ENCODE measurements at places on chromosomes 13 and 19.

- DNase-seq: no peak
Measured at GRCh38 chr13:54232700-54233099, 1204.1 kb downstream of the OLFM4 start.

DNA sequence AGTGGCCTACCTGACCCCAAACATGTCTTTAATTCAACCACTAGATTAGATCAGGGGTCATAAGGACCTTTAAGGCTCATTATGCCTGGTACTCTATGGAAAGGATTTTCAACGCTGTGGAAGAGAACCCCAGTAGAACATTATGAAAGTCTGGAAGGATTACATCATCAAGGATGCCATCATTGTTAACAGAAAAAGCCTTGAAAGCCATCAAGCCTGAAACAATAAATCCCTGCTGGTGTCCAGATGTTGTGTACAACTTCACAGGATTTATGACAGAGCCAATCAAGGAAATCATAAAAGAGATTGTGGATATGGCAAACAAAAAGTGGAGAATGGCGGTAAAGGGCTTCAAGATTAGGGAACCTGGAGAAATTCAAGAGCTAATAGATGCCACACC, 59.7 kb downstream of the NAA16 start:
- DNase-seq: no peak

- DNase-seq: no peak
Measured at GRCh38 chr19:46198756-46199155, 30.8 kb upstream of the IGFL1 start.

- DNase-seq: no peak
Measured at GRCh38 chr13:73835138-73835721, 299.0 kb downstream of the KLF12 start.

DNA sequence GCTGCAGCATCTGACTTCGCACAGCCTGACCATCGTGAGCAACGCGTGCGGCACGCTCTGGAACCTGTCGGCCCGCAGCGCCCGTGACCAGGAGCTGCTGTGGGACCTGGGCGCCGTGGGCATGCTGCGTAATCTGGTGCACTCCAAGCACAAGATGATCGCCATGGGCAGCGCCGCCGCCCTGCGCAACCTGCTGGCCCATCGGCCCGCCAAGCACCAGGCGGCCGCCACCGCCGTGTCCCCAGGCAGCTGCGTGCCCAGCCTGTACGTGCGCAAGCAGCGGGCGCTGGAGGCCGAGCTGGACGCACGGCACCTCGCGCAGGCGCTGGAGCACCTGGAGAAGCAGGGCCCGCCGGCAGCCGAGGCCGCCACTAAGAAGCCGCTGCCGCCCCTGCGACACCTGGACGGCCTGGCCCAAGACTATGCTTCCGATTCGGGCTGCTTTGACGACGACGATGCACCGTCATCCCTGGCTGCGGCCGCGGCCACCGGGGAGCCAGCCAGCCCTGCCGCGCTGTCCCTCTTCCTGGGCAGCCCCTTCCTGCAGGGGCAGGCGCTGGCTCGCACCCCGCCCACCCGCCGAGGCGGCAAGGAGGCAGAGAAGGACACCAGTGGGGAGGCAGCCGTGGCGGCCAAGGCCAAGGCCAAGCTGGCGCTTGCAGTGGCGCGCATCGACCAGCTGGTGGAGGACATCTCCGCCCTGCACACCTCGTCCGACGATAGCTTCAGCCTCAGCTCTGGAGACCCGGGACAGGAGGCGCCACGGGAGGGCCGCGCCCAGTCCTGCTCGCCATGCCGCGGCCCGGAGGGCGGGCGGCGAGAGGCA, 13.6 kb downstream of the C19orf25 start:
- no peak for DNase-seq

- DNase-seq: no peak
Measured at GRCh38 chr19:5067678-5068077, 98.8 kb downstream of the KDM4B start.
